ENCODE measurements at places on chromosomes 5 and 9.
A peak's percentile ranks its signal among the peaks of the same experiment; 100 is the strongest.

DNA sequence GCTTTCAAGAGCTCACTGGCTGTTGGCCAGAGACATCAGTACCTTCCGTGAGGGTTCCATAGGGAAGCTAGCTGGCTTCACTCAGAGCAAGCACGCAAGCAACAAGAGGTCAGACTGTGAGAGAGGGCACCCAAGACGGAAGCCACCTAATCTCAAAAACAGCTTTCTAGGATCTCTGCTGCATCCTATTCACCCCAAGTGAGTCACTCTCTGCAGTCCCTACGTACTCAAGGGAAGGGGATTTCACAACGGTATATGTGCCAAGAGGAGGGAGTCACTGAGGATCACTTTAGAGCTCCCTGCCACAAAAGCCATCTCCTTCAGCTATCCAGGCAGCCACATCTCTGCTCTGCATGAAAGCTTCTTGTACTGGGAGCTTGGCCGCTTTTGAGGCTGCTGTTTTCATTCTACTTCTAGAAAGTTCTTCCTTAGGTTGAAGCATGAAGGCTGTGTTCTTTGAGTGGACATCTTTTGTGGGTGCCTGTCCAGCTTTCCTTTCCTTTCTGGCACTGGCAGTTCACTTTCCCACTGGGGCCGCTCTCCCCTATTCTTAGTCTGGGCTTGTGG lies 249.5 kb downstream of the MAN2A1 start:
- DNase-seq: peak; percentile 57

DNA sequence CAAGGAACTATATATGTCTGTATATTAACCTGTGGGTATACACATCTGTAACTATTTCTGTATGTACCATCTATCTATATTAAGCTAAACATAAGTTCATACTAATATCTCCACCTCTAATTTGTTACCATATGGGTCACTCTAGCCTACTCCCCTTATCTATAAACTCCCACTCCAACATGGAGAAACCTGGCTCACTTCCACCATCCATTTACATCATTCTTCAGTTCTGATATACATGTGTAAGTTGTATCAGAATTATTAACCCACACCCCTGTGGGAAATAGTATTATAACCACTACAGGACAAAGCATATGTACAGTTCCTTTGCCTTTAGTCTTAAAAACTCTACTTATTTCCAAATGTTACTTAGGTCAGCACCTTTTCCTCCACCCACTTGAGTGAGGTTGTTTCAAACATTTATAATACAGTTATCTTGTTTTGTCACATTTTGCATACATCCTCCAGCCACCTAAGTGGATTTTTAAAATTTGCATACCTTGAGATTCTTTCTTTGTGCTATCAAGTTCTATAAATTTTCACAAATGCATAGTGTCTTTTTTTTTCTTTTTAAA lies 10.6 kb downstream of the NDFIP1 start:
- DNase-seq: no peak

- no peak for DNase-seq
Measured at GRCh38 chr5:1655496-1656270, 131.9 kb upstream of the LPCAT1 start.

DNA sequence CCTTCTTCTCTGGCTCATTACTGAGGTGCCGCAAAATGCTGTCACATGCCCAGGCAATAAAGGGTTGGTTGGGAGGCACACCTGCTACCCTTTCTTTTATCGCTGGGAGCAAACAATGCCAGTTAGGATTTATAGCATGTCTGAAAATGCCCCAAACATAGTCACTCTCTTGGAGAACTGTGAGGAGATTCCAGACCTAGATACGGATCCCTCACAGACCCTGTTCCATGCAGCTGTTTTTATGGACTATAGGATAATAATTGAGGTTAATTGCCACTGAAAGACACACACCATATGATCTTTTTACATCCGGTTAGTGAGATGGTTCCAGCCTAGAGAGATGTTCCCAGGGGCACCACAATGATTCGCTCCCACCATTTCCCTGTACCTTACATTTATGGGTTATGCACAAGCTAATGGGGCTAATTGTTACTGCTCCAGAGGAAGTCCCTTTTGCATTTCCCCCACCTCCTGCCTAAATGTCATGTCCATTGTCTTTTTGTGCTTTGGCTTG lies 318.1 kb downstream of the PIK3R1 start:
- no peak for DNase-seq

GRCh38 chr9:125884218-125884595 lies 137.0 kb downstream of the PBX3 start:
- DNase-seq: no peak

GRCh38 chr5:67166460-67167285 lies 29.9 kb downstream of the CD180 start:
- DNase-seq: peak; percentile 30

DNA sequence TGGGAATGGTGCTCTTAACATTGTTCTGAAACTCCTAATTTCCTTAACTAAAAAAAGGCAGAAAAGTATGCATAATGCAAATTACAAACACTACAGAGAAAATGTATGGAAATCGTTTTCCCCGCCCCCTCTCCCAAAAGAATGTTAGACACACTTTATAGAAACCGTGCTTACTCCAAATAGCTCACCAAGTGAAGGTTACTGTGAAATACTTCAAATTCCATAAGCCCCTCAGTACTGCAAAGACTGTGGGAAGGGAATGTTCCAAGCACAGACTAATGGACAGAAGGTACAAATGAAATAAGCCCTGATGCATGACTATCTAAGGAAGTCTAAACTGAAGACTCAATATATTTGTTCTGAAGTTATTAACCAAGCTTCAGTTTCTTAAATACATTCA lies 12.5 kb downstream of the MAPKAP1 start:
- DNase-seq: no peak

DNA sequence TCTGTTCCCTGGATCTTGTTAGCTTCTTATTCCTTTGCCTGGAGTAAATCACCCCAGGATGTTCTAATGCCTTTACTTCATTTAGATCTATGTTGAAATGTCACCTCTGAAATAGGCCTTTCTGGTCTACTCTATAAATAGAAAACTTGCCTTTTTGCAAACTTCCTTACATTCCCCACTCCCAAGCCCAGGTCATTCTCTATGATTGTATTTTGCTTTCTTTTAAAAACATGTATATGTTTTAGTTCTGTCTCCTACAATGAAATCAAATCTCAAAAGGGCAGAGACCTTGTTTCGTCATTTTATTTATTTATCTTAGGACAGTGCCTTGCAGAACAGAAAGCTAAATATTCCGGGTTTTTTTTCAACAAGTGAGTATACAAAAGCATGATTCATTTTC lies 1657.7 kb upstream of the C9orf72 start:
- no peak for DNase-seq

DNA sequence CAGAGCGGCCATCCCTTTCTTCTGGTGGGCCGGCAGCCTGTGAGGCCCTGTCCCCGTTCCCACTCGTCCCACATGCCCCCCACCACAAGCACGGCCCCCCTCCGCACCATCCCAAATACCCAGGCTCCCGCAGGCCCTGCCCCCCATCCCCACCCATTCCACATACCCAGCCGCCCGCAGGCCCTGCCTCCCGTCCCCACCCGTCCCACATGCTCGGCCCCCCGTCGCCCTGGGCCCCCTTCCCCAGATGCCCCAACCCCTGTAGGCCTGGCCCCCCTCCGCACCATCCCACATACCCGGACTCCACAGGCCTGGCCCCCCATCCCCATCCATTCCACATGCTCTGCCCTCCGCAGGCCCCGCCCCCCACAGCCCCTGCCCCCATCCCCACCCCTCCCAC lies 11.5 kb downstream of the SLC6A19 start:
- no peak for DNase-seq

DNA sequence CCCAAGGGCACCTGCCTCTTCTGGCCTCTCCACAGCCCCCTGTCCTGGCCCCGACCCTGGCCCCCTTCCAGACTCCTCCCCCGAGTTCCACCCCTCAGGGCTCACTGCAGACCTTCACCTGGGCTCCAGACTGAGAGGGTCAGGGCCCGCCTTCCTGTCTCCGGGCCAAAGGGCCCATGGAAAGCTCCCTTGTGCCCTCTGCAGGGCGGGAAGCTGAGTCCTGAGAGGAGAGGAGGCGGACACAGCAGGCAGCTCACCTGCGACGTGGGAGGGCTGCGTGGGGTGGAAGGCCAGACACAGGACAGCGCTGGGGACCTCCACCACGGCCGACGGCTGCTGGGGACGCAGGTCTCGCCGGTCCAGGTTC lies 20.6 kb downstream of the DYNC2I2 start:
- peak; percentile 22 for DNase-seq

DNA sequence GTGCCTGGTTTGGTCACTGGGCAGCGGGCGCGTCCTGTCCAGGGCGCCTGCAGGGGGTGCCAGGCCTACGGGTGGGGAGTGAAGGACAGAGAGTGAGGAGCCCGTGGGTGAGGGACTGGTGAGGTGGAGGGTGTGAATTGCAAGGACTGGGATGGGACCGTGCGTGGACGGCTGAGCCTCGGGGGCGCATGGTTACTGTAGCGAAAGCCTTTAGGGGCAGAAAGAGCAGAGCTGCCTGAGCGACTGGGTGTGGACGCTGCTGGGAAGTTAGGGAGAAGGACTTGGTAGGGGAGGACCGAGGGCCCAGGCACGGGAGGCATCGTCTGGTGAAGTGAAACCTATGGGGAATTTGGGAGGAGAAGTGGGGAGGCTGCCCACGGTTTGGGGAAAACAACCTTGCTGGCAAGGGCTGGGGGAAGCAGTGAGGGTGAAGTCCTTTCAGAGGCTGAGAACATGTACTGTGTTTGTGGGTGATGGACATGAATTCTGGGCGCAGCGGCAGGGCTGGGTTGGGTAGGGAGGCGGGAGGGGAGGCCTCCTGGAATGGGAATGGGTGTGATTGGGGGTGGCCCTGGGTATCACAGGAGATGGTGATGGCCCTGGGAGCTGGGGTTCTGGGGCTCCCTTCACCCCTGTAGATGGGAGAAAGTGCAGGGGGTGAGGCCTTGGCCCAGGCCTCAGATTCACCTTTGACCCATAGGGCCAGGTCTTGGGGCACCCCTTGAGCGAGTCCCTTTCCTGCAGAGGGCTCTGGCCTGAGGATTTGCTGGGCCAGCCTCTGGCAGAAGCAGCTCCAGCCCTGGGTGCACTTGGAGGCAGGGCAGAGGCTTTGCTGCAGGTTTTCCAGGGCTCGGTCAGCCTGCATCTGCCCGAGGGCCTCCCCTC lies 1.7 kb upstream of the TOR4A start:
- no peak for DNase-seq

DNA sequence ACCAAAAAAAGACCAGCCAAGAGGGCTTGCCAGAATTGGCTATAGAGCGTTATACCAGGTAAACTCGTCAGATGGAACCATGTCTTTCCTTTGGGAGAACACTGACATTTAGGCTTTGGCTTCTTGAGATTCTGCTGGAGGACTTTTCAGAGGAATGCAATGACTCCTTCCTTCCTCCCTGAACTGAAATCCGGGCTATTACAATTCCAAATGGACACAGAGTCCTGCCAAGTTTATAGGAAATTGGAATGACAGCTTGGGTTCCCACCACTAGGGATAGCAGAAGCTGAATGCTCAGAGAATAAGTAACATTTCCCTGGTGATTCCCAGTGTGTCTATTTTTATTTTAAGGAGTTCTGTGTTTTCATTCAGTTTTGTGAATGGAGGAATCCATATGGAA lies 143.0 kb downstream of the FGF1 start:
- DNase-seq: no peak

- DNase-seq: no peak
Measured at GRCh38 chr9:128180001-128180400, 11.4 kb downstream of the CIZ1 start.

- no peak for DNase-seq
Measured at GRCh38 chr5:61311056-61311610, 20.9 kb upstream of the ZSWIM6 start.

DNA sequence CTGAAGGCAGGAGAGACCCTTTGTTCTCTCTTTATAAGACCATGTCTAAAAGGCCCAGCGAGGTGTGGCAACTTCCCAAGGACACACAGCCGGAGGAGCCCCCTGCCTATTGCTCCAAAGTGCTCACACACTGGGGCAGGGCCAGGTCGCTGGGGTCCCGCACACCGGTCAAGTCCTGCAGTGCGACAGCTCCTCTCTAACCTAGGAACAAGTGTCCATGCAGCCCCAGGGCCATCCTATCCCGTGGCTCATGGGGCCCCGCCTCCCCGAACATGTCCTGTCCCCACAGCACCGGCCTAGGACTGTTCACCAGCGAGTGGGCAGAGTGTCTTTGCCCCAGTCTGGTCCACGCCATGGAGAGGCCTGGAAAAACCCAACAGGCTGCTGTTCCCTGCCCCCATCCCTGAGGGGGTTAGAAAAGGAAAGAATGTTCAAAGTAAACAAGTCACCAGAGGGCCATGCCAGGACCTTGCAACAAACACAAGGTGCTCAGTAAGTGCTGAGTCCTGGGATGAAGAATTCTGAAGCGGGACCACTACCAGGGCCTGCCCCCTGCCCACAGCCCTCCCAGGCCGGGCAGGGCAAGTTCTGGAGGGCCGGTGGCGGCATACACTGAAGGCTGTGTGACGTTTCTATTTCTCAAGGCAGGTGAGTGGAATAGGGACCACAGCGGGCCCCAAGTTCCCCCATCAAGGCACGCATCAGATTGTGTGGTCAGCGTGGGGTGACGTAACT lies 938 bp downstream of the NINJ1 start:
- DNase-seq: peak; percentile 28

DNA sequence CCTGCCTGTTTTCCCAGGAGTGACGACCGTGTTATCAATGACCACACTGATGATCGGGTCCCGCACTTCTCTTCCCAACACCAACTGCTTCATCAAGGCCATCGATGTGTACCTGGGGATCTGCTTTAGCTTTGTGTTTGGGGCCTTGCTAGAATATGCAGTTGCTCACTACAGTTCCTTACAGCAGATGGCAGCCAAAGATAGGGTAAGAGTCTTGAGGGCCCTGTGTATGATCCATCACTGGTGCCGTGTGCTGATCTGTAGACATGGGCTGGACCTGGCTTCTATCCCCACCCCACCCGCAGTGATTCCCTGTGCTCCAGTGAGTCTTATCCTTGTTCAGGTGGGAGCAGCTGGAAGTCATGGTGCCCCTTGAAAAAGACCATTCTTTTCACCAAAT lies 26.0 kb downstream of the GABRP start:
- DNase-seq: peak; percentile 77

DNA sequence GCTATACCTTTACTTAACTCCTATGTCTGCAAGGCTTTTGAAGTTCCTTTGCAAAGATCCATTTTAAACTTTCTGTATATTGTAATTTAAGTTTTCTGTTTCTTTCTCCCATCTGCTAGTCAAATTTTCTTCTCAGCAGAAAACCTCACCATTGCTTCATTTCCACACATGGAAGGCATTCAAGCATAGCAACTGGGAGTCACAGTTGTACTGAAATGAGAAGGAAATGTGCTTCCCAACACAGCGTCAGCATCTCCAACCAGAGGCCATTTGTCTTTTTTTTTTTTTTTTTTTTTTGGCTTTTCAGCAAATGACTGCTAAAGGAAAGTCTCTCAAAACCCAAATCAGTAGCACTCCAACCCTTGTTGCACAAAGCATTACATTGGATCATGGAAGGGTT lies 92.5 kb downstream of the RAB3C start:
- DNase-seq: no peak

GRCh38 chr9:3361116-3361515 lies 164.7 kb downstream of the RFX3 start:
- DNase-seq: no peak

GRCh38 chr9:91714874-91715615 lies 235.0 kb downstream of the ROR2 start:
- DNase-seq: no peak

- no peak for DNase-seq
Measured at GRCh38 chr9:126819482-126819881, 14.6 kb downstream of the ZBTB43 start.

All from epithelial cell of esophagus (primary cell).